ENCODE measurements at places on chromosomes 3 and 15. TPM values are rescaled to one million over a fixed set of nuclear protein-coding genes. Genes with fewer than 3 reads are reported as not detected.
A peak's percentile ranks its signal among the peaks of the same experiment; 100 is the strongest.

GRCh38 chr3:48344867-48345507 is 11.5 kb upstream of the SPINK8 start:
- DNase-seq, result no peak

DNA sequence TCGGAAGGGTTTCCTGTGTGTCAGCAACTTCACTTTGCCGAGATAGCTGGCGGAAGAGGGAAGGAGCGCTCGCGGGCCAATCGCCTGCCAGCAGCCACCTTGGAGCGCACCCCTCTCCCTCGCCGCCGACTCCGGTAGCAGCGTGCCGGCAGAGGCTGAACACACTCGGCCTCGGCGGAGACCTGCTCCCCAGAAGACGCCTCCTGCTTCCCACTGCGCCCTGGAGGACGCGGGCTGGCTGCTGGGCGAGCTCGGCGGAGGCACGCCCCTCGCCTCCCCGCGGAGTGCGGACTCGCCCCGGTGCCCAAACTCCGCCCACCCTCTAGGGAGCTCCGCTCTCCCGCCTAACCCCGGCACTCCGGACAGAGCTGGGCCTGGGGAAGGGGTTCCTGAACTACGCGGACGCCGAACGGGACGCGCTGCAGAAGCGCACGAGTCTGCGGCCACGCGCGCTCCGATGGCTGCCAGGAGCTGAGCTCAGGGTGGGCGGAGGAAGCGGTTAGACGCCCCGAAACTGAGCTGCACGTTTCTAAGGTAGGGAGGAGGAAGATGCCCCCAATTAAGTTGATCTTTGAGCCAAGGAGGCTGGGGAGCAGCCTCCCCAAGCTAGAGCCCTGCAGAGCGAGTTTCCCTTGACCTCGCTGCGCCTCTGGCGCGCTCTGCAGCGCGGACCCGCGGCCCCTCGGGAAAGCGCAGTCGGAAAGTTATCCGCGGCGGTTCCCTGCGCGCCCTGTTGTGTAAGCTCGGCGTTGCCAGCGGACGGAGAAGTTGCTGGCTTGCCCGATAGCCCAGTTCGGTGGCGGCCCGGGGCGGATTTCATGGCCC is at the start of gene P2RY1:
P2RY1 (plus strand) TSS at position 356 of the 825 bp plus-strand sequence. CDS start 652 bp downstream, outside the sequence.
- peak; percentile 59 for DNase-seq

LMOD3 gene
- not detected for polyA plus RNA-seq

DAZL gene
- not detected for polyA plus RNA-seq

FBXO40 gene
- not detected for polyA plus RNA-seq

Data from endothelial cell of umbilical vein (primary cell).